ENCODE measurements at places on chromosomes 7 and 10.

DNA sequence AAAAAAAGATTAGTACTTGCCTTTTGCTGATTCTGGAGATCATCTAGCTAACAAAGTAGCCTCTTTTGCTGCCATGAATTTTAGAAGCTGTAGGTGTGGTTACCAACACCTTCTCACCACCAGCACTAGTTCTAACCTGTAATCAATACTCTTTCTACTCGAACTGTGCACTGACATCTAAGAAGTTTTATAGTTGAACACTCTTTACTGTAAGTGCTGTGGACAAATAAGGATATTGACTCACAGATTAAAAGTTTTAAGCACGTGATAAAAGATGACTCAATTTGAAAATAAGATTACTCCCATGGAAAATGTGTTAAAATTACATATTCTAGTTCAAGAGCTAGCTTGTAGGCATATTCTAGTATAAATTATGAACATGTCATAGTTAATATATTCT, 89.9 kb downstream of the REEP3 start:
- no peak for DNase-seq

DNA sequence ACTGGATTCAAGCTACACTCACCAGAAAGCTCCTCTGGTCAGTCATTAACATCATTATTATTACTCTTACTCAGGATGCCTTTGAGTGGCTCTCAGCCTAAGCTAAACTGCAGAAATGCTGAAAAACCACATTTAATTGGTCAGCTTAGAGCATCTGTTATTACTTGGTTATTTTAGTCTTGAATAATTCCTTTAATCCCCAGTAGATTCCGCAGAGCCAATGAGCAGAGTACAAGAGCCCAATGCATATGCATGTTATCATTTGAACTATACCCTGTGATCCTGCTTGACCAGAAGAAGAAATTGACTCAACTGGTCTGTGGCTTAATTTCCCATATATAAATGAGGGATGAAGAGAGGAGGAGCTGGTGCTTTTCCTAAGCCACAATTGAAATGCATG, 417.6 kb upstream of the C7orf33 start:
- no peak for DNase-seq

DNA sequence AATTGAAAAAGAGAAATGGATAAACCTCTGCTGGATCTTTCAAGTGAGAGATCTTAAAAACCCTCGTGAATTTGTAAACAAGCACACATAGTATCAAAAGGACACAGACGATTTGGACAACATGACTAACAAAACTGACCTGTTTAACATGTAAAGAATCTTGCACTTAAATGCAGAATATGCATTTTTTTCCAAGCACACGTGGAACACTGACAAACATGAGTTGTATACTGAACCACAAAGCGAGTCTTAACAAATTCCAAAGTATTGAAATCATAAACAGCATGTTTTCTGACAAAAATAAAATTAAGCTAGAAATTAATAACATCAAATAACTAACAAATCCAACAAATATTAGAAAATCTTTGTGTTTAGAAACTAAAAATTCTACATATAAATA, 65.0 kb upstream of the ZNF746 start:
- no peak for DNase-seq

- DNase-seq: no peak
Measured at GRCh38 chr7:141928146-141928844, 12.1 kb downstream of the OR9A4 start.

DNA sequence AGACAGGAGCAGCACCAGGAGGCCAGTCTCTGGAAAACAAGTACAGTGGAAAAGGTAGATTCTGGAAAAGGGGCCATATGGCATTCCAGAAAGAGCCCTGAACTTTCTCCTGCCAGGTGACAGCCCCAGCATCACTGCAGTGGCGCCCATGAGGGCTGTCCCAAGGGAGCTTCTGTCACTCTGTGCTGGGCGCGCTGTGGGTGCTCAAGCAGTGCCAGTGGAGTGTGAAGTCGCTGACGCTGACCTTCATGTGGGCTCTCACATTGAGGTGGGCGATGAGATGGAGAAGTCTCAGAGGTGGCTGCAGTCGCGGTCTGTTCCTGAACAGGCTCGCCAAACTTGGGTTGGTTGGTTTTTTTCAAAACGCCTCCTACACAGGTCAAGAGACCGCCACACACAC, 38.2 kb downstream of the FKBP6 start:
- no peak for DNase-seq

DNA sequence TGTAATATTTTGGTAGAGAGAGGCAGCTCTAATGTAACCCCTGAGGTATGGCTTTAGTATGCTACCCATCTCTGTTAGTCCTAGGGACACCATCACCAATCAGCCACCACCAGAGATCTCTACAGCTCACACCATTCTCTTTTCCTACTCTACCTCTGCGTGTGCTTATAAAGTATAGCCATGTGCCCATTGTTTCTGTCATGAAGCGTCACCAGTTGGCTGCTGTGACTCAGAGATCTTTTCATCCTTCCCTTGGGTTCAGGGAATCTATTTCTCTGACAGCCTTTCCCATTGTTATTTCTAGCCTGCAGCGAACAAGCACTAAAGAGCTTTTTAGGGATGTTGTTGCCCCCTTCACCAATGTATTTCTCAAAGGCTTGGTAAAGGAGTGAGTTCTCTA, 103.3 kb downstream of the TPST1 start:
- DNase-seq: no peak

DNA sequence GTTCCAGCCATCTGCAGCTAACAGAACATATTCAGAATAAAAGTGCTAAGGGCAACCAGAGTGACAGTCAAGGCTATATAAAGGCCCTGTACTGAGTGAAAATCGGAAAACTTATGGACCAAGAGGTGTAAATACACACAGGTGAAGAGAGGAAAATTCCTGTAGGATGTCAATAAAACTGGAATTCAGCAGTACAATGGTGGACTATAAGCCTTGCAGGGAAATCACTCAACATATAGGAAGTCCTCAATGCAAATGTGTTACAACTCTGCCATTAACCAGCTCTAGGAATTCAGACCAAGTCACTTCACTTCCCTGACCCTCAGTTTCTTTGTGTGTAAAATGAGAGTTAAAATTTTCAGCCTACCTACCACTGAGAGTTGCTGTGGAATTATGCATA, 7.7 kb downstream of the USP6NL start:
- DNase-seq: no peak

DNA sequence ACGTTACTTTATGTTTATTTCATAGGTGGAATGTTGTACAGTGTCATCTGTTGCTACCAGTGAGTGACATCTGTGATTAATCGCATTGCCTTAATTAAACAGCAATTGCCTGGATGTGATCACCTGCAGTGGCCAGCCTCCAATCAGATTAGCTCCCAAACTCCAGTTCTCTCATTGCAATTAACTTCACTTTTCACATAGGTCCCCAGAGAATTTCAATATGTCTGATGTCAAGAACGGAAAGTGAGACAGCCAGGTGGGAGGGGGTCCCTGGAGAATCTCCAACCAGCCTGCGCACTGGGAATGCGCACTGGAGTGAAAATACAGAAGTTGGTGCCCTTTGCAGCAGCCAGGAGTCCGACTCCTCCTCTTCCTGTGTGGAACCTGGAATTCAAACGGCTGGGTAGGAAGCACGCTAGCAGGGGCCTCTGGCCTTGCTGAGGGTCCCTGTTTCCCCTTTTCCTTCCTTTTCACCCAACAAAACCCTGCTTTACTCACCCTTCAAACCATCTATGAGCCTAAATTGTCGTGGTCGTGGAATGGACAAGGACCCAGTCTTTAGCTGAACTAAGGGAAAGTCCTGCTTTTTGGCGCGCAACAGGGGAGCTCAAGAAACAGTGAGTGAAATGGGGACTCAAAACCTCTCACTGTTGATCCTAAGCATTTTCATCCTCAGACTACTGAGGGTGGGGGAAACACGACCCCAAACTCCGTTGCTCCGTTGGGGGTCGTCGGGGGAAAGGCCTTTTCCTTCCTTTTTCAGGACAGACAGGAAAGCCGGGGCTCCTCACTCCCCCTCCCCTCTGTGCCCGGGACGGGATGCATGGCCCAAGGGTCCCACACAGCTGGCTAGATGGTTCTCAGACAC, 1355.5 kb upstream of the LRRTM3 start:
- no peak for DNase-seq

- DNase-seq: no peak
Measured at GRCh38 chr10:43852149-43852548, 203.5 kb upstream of the ZNF32 start.

GRCh38 chr10:101270763-101271162, 41.5 kb upstream of the LBX1 start:
- DNase-seq: no peak

DNA sequence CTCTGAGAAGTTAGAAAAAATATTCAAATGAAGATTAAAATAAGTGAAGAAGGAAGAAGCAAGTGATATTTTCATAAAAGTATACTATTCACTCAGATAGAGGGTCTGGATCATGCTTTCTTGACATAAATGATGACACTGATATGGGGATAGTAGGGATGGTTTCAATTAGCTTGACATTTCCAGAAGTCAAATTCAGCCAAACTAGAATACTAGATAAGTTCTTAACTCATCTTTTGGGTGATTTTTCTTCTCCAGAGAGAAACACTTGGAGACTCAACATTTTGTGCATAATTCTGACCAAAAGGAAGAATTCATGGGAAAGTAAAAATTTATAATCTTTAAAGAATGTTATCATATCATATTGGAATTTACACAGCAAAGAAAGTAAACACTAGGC, 152.0 kb upstream of the LRGUK start:
- no peak for DNase-seq

DNA sequence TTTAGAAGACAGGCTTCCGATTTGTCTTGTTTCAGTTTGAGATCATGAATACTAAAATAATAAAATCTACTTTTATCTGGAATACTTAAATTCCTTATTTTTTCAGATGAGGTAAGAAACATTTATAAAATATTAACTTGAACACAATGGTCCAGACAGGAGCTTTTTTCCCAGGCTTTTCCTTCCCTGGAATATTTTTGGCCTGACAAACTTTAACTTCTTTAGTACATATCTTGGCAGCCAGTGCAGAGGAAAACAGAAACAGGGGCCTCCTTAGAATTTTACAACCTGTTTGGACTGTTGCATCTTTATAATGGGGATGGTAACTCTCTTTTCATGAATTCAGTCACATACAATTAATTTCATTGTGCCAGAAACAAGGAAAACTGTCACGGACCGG, 41.4 kb downstream of the NRP1 start:
- no peak for DNase-seq

DNA sequence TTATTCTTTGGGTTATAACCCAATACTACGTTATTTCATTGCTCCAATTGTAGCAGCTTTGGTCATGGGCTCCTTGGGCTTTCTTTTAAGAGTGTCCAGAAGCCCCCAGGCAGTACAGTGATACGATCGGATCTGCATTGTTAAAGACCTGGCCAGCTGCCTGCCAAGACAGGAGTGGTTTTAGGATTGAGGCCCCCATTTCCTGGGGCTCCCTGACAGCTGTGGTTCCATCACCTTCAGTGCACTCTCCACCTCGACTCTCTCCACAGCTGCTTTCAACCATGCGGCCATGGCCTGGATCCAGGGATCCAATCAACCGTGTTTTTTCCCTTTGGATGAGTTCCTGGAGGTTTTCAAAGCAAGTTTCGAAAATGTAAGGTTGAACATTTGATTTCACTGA, 123.4 kb upstream of the BTBD16 start:
- DNase-seq: no peak
